ENCODE measurements at places on chromosomes 1 and 21.

DNA sequence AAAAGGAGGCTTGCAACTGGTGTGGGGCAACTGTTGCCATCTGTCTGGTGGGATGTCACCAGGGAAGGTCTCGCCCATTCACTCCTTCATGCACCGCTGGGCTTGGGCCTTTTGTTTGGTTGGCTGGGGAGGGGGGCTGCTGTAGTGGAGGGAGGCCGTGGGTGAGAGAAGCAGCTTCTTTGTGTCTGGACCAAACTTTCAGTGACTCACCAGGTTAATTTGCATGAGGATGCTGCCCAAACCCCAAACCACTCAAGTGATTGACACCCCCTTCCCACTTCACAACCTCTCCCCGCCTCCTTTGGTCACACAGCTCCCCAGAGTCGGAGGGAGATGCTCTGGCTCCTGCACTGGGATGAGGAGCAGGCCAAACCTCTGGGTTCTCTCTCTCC lies 19.7 kb downstream of the BTG2 start:
- peaks cover 79% of the 10 kb centered on the region for H3K4me1 ChIP-seq
- H3K27me3 ChIP-seq: no peaks in the 10 kb centered on the region
- no peaks in the 10 kb centered on the region for H3K36me3 ChIP-seq
- H3K27ac ChIP-seq: peak overlapping the region; percentile 39
- peak overlapping the region; percentile 28 for H3K4me3 ChIP-seq

GRCh38 chr1:81111818-81112217 lies 688.9 kb upstream of the ADGRL2 start:
- H3K27me3 ChIP-seq: no peaks in the 10 kb centered on the region
- H3K4me3 ChIP-seq: no peak overlapping the region
- H3K4me1 ChIP-seq: no peaks in the 10 kb centered on the region
- H3K36me3 ChIP-seq: no peaks in the 10 kb centered on the region

- no peaks in the 10 kb centered on the region for H3K4me1 ChIP-seq
- no peak overlapping the region for H3K27ac ChIP-seq
Observed at GRCh38 chr1:238624776-238625175, 734.1 kb upstream of the ZP4 start.

DNA sequence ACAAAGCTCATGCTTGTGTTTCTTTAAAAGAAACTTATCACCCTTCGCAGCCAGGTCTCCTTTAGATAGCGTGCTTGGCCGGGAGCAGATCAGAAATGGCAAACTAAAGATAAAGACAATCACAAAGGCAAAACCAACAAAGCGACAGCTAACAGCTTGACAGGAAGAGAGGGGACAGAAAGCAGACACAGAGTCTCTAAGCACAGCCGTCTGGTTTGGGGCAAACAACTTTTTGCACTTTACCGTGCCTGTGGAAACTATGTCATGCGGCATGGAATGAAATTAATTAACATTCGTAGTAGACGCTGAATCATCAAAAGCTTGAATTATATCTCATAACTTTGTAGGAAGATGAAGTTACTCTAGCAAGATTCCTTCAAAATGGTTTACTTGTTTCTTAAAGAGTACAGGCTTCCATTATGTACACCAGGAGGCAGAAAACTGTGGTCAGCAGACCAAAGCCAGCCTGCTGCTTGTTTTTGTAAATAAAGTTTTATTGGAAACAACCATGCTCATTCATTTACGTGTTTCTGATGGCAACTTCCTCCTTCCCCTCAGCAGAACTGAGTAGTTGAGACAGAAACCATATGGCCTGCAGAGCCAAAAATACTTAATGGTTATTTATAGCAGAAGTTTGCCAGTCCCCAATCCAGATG lies 183.2 kb downstream of the KIF26B start:
- H3K27ac ChIP-seq: no peak overlapping the region
- peaks cover 4% of the 10 kb centered on the region for H3K4me1 ChIP-seq
- H3K36me3 ChIP-seq: no peaks in the 10 kb centered on the region
- peaks cover 1% of the 10 kb centered on the region for H3K27me3 ChIP-seq
- DNase-seq: no peak

GRCh38 chr1:107529511-107530149 lies 388.8 kb downstream of the NTNG1 start:
- no peak overlapping the region for H3K27ac ChIP-seq
- no peaks in the 10 kb centered on the region for H3K36me3 ChIP-seq
- DNase-seq: no peak
- no peak overlapping the region for H3K4me3 ChIP-seq
- H3K4me1 ChIP-seq: peaks cover 6% of the 10 kb centered on the region

GRCh38 chr1:96492236-96492635 lies 229.3 kb upstream of the PTBP2 start:
- H3K36me3 ChIP-seq: no peaks in the 10 kb centered on the region
- H3K4me1 ChIP-seq: no peaks in the 10 kb centered on the region
- H3K4me3 ChIP-seq: no peak overlapping the region
- H3K27me3 ChIP-seq: no peaks in the 10 kb centered on the region
- no peak overlapping the region for H3K27ac ChIP-seq

DNA sequence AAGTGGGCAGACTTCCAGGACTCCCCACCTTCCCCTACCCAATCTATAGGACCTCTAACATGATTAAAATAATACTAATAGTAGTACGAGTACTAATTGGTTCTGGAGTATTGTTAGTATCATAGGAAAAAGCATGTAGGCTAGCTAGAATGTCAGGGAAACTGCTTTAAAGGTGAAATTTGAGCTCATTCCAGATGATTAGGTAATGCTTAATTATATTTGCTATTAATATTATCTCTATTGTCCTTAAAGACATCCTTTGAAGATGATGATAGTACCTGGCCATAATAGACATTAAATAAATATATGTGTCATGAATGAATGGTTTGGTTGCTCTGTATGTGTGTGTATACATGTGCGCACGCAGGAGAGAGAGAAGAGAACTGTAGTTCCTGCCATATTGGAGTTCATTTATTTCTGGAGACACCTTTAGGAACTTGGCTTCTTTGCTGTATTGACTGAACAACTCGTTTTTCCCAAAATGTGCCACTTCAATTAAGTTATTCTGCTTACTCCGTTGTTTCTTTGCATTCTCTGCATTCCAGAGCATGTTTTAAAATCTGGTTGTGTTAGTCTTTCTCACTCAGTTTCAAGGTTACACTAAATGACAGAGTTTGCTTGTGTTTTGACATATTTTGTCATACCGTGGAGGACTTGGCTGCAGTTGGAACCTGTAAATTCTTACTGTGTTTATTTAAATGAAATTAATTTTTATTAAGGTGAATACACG lies 117.1 kb downstream of the OSBPL9 start:
- H3K36me3 ChIP-seq: no peaks in the 10 kb centered on the region
- DNase-seq: no peak
- H3K4me3 ChIP-seq: no peak overlapping the region
- peaks cover 33% of the 10 kb centered on the region for H3K4me1 ChIP-seq
- H3K27ac ChIP-seq: no peak overlapping the region

GRCh38 chr1:233240829-233241682 lies 54.5 kb downstream of the PCNX2 start:
- no peak for DNase-seq
- H3K4me1 ChIP-seq: peaks cover 2% of the 10 kb centered on the region
- peaks cover 5% of the 10 kb centered on the region for H3K36me3 ChIP-seq
- H3K4me3 ChIP-seq: no peak overlapping the region
- H3K27me3 ChIP-seq: no peaks in the 10 kb centered on the region

DNA sequence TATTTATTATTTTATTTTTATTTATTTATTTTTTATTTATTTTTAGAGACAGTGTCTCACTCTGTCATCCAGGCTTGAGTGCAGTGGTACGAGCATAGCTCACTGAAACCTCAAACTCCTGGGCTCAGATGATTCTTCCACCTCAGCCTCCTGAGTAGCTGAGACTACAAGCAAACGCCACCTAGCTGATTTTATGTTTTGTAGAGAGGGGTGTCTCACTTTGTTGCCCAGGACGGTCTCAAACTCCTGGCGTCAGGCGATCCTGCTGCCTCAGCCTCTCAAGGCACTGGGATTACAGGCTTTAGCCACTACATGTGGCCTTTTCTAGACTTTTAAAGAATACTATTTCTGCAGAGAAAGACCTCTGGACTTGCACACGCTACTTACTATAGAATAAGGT lies 61.3 kb upstream of the C1orf53 start:
- peaks cover 5% of the 10 kb centered on the region for H3K4me1 ChIP-seq
- H3K36me3 ChIP-seq: no peaks in the 10 kb centered on the region
- H3K4me3 ChIP-seq: no peak overlapping the region
- peaks cover 14% of the 10 kb centered on the region for H3K27me3 ChIP-seq

- no peak for DNase-seq
- no peaks in the 10 kb centered on the region for H3K4me1 ChIP-seq
- no peak overlapping the region for H3K27ac ChIP-seq
- no peak overlapping the region for H3K4me3 ChIP-seq
- no peaks in the 10 kb centered on the region for H3K36me3 ChIP-seq
Observed at GRCh38 chr1:147822292-147822691, 61.9 kb upstream of the GJA5 start.

- DNase-seq: no peak
- H3K4me1 ChIP-seq: no peaks in the 10 kb centered on the region
- H3K36me3 ChIP-seq: peaks cover 4% of the 10 kb centered on the region
- H3K27me3 ChIP-seq: no peaks in the 10 kb centered on the region
- H3K27ac ChIP-seq: peak overlapping the region; percentile 88
Observed at GRCh38 chr1:2641381-2642130, 8.7 kb upstream of the MMEL1 start.

DNA sequence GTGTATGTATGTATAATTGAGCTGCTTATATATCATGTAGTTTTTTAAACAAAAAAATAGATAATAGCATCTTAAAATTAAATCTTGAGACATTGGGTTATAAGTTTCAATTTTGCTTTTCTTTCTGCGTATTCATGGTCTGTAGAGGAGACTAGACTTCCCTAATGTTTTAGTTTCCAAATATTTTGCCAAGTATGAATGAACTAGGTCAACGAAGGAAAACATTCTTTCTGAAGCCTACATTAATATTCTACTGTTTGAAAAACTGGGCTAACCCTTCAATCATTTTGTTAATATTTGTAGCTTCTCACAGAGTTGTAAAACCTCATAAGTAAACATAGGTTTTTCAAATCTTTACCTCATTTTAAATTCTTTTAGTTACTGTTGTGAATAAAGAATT lies 592.7 kb downstream of the USP25 start:
- H3K36me3 ChIP-seq: no peaks in the 10 kb centered on the region
- H3K27me3 ChIP-seq: no peaks in the 10 kb centered on the region
- H3K4me3 ChIP-seq: no peak overlapping the region
- H3K4me1 ChIP-seq: no peaks in the 10 kb centered on the region

DNA sequence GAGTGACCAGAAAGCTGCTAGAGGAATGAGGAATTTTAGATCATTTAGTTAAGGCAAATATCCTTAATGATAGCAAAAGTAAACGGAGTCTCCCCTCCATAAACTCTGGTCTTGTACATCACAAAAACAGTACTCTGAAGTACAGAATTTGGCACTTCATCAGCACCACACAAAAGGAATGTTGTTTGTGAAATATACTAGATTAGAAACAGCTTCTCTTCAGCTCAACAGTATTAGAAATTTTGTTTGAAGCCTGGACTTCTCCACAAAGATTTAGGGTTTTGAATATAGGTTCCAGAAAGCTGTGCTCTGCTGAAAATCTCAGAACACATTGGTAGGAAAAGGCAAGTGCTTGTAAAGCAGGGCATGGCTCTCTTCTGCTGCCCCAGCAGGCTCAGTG lies 135.1 kb upstream of the PTGFR start:
- no peaks in the 10 kb centered on the region for H3K4me1 ChIP-seq
- H3K4me3 ChIP-seq: no peak overlapping the region
- no peaks in the 10 kb centered on the region for H3K36me3 ChIP-seq
- no peak overlapping the region for H3K27ac ChIP-seq
- H3K27me3 ChIP-seq: no peaks in the 10 kb centered on the region

DNA sequence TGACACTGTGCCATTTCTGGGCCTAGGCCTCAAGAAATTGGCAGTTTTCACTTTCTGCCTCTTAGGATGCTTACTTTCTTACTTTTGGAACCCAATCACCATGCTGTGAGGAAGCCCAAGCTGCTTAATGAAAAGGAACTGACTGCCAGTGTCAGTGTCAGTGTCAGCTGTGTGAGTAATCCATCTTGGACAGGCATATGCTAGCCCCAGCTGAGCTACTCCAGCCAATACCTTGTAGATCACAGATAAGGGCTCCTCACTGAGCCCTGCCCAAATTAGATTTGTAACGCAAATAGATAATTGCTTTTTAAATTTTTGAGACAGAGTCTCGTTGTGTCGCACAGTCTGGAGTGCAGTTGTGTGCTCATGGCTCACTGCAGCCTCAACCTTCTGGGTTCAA lies 59.6 kb downstream of the SELENOF start:
- no peak overlapping the region for H3K4me3 ChIP-seq
- no peaks in the 10 kb centered on the region for H3K4me1 ChIP-seq
- no peak overlapping the region for H3K27ac ChIP-seq
- DNase-seq: no peak
- peaks cover 3% of the 10 kb centered on the region for H3K36me3 ChIP-seq

DNA sequence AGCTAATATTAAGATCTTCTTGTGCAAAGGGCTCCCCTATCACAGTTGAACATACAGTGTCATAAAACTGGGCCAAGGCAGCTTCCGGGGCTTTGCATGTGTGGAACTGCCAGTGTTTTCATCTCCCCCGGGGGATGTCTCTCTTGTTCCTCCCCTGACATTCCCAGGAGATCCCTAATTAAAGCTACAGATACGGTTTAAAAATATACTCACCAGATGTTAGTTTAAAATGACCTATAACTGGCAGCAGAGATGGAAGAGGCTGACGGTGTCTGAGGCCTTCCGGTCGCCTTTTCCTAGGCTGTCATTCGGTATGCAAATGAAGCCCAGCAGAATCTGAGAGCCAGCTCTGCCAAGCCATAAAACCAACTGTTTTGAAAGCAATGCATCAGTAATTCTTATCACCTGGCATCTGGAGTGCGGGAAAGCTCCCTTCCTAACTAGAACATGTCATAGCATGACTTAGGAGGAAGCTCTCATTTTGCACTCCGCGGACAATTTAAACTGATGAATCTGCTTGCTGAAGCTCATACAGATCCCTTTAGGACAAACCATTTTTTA lies 436.5 kb upstream of the VAMP3 start:
- no peaks in the 10 kb centered on the region for H3K27me3 ChIP-seq
- no peaks in the 10 kb centered on the region for H3K36me3 ChIP-seq
- no peak overlapping the region for H3K4me3 ChIP-seq

GRCh38 chr1:107664982-107665925 lies 299.7 kb downstream of the VAV3 start:
- H3K36me3 ChIP-seq: no peaks in the 10 kb centered on the region
- H3K4me1 ChIP-seq: no peaks in the 10 kb centered on the region
- H3K4me3 ChIP-seq: no peak overlapping the region
- no peak overlapping the region for H3K27ac ChIP-seq

GRCh38 chr1:106600626-106601025 lies 455.8 kb upstream of the PRMT6 start:
- H3K27me3 ChIP-seq: no peaks in the 10 kb centered on the region
- H3K36me3 ChIP-seq: no peaks in the 10 kb centered on the region
- DNase-seq: no peak
- H3K4me1 ChIP-seq: no peaks in the 10 kb centered on the region

Measured in activated T-helper 2 cell treated with anti-CD3 and anti-CD28 coated beads, Interferon-gamma antibody, Interleukin-2, Interleukin-4, amounts not matched to agents 10 μg/mL and 5 μg/mL and 100 μg/mL, durations not matched to agents 14 hours and 24 hours and 36 hours (primary cell).